ENCODE measurements at places on chromosomes 5 and 9. TPM values are rescaled to one million over a fixed set of nuclear protein-coding genes. Genes with fewer than 3 reads are reported as not detected.

DNA sequence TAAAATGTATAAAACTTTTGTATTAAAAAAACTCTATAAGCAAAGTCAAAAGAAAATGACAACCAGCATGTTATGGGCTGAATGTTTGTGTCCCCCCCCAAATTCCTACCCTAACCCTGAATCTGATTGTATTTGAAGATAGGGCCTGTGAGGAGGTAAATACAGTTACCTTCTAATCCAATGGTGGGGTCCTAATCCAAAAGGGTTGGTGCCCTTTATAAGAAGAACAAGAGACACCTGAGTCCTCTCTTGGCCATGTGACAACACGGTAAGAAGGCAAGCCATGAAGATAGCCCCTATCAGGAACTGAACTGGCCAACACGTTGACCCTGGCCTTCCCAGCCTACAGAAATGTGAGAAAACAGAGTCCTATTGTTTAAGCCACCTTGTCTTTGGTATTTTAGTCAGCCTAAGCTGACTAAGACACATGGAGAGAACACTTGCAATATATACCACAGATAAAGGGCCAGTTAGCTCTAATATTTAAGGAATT, 49.7 kb upstream of the AKNA start:
- DNase-seq = no peak

DPYSL3 gene
- total RNA-seq = 888 TPM

GPR150 gene
- not detected for total RNA-seq

TSSK1B gene
- total RNA-seq = under 0.01 TPM

- DNase-seq = no peak
These were observed 1342.4 kb upstream of the DMAC1 start for GRCh38 chr9:9142001-9142400.

- no peak for DNase-seq
These were observed 127.3 kb upstream of the PIK3R1 start for GRCh38 chr5:68088302-68088701.

- DNase-seq = no peak
These were observed 146.2 kb upstream of the KLF4 start for GRCh38 chr9:107635803-107636174.

- DNase-seq = no peak
These were observed 602.6 kb downstream of the MTRR start for GRCh38 chr5:8471581-8471980.

SOX30 gene
- total RNA-seq = under 0.01 TPM

STC2 gene
- 0.82 TPM for total RNA-seq

HRCT1 gene
- 0.82 TPM for total RNA-seq

- no peak for DNase-seq
These were observed 35.9 kb upstream of the PLPPR1 start for GRCh38 chr9:100992632-100993031.

SPARC gene
- 74.6 TPM for total RNA-seq

GRCh38 chr5:177487975-177488374, 9.4 kb downstream of the PDLIM7 start:
- no peak for DNase-seq

XRCC4 gene
- total RNA-seq = 9.4 TPM

SLC25A2 gene
- not detected for total RNA-seq

CCL28 gene
- 0.41 TPM for total RNA-seq

GRCh38 chr5:153767221-153768188, 271.2 kb downstream of the FAM114A2 start:
- no peak for DNase-seq

DOCK8 gene
- total RNA-seq = 2.4 TPM

GRCh38 chr5:171579976-171580411, 160.5 kb downstream of the FGF18 start:
- DNase-seq = no peak

ANKDD1B gene
- 1.2 TPM for total RNA-seq

DNA sequence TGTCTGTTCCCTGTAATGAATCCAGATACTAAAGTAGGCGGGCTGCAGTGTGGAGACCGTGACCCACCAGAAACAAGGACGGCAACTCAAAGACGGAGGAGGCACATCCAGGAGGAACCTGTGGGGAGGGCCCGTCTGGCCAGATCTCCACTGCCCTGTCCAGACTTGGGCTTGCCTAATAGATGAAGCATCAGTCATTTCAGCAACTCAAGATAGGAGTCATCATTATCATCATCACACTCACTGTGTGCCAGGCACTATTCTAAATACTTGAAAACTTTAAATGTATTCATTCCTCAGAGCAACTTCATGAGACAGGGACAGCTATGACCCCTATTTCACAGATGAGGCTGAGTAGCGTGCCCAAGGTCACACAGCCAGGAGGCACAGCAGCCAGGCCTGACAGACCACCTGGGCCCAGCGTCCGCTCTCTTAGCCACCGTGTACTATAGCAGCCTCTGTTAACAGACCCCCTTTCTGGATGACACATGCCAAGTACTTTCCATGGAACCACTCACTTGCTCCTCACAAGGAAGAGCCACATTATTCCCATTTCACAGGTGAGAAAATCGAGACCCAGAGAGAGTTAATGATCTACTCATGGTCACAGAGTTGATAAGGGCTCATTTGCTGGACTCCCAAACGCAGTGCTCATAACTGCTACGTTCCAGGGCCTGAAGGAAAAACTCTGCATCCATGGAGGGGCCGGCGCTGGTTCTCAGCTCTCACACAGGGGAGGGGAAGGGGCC, 4.9 kb upstream of the IL4 start:
- DNase-seq = no peak

DNA sequence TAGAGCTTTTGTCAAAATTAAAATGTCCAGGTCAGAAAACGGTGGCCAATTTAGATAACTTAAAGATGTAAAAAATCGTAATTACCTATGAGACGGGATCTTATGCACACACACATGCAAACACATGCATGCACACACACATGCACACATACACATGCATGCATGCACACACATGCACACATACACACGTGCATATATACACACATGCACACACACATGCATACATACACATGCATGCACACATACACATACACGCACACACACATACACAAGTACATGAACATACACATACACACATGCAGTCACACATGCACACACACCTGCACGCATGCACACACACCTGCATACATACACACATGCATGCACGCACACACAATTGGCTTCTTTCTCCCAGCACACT, 362.0 kb downstream of the IRX1 start:
- no peak for DNase-seq

DAB2 gene
- total RNA-seq = 8.6 TPM

DNA sequence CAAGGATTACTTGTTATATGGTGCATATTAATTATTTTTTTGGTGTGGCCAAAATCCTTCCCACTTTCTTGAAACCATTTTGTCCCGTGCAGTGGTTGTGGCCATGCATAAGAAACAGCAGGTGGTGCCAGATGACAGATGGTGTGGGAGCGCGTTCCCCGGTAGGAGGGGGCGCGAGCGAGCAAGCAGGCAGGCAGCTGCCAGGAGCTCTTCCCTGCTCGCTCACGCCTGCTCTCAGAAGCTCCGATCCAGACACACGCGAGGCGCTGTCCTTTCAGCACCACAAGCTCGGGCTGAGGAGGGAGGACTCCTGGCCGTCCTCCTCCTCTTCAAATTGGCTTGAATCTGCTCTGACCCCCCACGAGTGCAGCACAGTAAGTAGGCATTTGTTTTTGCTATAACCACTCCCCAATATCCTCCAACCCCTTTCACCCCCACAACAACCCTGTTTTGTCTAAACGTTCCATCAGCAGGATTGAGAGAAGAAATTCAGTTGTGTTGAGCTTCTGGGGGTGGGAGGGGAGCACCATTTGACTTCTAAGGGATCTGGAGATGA, at the start of gene NSG2:
Gene NSG2, plus strand, starts transcription at position 237 of the 556 bp plus-strand sequence. CDS start 1,050 bp downstream, outside the sequence.
- DNase-seq = peak; percentile 48

DNA sequence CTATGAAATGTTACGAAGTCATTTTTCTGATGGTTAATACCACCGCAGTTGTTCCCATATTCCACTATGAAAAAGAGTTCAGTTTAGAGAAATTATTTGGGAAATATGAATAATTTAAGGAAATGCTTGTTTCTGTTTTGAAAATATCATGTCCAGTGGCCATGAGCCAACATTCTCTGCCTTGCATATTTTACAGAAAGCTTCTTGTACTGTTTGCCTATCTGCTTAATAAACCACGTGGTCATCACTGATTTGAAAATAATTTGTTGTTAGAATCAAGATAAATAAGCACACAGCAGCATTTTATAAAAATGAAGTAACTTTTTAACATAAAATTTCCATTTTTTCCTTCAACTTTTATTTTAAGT, 381.5 kb upstream of the CDH18 start:
- no peak for DNase-seq

CD274 gene
- under 0.01 TPM for total RNA-seq

DNAH5 gene
- 3.7 TPM for total RNA-seq

GRCh38 chr5:134555890-134556311, 30.4 kb downstream of the JADE2 start:
- DNase-seq = no peak

RGS14 gene
- 7.7 TPM for total RNA-seq

DNA sequence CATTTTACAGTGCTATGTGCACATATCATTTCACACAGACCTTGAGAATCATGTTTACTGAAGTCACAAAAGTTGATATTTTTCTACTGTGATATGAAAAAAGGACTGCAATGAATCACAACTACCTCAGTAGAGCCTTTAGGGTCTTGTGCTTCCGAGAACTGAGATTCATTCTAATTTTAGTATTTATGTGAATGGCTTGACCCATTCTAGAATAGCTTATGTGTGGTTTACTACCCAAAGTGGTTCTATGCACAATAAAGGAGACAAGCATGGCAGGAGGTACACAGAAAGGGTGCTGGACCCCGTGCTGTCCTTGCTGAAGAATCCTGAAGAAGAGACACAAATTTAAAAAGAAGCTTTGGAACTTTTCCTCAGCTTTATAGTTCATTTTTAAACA, 28.2 kb downstream of the MEF2C start:
- no peak for DNase-seq

DNA sequence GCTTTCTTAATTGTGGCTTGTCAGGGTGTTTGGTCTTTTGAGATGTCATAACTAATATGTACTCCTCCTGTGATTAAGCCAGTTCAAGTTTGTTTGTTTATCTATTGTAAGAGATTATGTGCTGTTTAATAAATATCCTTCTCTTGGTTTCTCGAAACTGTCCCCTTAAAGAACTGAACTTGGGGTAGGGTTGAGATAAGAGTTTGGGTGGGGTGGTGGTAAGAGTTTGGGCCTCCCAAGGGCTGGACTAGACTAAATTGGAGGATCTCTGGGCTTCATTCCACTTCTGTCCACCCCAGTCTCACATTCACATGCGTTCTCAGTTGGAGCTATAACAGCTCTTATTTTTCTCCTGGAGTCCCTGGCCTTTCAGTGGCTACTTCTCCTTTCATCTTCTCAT, 38.2 kb downstream of the AQP7 start:
- no peak for DNase-seq

DNA sequence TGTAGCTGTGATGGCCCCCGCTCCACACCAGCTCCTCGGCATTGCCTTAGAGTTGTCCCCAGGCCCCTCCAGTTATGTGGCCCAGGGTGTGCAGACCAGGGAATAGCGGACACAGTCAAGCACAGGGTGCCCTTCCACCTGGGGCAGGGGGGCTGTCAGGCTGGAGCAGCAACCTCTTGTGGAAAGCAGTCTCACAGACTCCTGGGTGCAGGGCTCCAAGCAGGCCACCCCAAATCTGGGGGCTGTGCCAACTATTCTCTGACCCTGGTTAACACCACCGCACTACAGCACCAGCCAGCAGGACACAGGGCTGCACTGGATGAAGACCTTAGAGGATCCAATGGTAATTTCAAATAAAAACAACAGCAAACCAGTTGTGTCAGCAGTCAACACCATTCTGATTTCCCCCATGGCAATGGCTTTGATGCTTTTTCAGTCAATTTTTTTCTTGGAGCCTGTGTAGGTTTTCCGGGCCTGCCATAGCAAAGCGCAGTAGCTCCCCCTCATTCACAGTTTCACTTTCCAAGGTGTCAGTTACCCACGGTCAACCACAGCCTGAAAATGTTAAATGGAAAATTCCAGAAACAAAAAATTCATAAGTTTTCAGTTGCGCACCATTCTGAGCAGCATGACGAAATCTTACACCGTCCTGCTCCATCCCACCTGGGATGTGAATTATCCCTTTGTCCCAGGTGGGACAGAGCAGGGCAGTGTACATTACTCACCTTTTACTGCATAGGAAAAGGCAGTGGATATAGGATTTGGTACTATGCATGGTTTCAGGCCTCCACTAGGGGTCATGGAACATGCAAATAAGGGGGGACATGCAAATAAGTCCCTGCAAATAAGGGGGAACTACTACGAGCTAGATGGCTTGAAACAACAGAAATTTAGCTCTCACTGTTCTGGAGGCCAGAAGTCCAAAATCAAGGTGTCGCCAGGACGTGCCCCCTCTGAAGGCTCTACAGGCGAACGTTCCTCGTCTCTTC, 49.0 kb downstream of the C5orf15 start:
- DNase-seq = no peak

DNA sequence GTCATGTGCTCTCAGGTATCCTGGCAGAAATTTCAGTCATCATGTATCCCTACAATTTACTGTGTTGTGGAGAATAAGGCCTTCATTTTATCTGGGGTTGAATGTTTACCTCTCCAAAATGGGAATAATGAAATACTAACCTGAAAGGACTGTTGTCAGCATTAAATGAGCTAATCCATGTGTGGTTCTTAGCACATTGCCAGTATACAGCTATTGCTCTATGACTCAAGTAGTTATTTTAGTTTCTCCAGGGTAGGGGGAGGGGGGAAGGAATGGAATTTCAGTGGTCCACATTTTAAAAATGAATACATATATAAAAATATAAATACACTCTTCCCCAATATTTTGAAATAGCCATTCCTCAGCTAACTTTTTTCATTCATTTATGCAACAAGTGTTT, 3.5 kb downstream of the PAM start:
- no peak for DNase-seq

PCDHA9 gene
- 9.8 TPM for total RNA-seq

- DNase-seq = no peak
These were observed 4.4 kb downstream of the FRRS1L start for GRCh38 chr9:109162677-109163076.

GFRA3 gene
- total RNA-seq = not detected

- no peak for DNase-seq
These were observed 96.3 kb downstream of the ZNF608 start for GRCh38 chr5:124650147-124650561.

- no peak for DNase-seq
These were observed 33.8 kb upstream of the ANXA2R start for GRCh38 chr5:43073597-43074546.

DNA sequence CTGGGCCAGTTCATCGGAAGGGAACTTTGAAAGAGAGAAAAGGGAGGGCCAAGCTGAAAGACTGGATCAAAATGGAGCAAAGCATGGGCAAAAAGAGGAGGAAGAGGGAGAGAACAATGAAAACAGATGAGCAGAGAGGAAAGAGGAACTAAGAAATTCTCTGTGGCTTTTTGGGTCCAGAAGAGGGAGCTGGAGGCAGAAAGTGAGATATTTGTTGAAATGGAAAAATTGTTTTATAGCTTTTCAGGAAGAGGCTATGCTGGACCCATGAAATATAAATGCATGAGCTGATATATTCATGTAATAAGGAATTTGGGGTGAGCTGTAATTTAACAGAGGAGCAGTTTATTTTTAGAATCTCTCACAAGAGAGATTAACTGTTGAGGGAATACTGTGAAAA, 457.3 kb downstream of the DMAC1 start:
- no peak for DNase-seq

GRCh38 chr9:12771891-12772290, 2.9 kb upstream of the LURAP1L start:
- no peak for DNase-seq

GRCh38 chr5:6603643-6604042, 29.2 kb downstream of the NSUN2 start:
- no peak for DNase-seq

Measured in frontal cortex (tissue), 4 donors.